Stromal cell of bone marrow (primary cell): ENCODE measurements at places on chromosomes 2 and 18.
A peak's percentile ranks its signal among the peaks of the same experiment; 100 is the strongest.

DNA sequence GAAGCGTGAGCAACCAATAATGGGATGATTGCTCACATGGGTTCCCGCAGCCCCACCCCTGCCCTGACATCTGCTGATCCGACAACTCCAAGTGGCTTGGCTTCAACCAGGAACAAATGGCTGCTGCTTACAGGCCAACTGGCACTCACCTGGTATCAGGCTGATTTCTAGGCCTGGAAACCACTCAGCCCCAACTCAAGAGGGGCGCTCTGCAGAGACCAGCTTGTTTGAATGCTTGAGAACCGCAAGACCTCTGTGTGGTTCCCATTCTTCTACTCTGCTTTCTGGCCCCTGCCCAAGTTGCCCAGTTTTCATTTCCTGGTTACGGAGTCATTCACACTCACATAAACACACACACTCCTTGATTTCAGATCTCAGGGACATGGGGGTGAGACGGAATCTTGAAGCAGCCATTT is 52.0 kb downstream of the TNP1 start:
- no peak for DNase-seq

DNA sequence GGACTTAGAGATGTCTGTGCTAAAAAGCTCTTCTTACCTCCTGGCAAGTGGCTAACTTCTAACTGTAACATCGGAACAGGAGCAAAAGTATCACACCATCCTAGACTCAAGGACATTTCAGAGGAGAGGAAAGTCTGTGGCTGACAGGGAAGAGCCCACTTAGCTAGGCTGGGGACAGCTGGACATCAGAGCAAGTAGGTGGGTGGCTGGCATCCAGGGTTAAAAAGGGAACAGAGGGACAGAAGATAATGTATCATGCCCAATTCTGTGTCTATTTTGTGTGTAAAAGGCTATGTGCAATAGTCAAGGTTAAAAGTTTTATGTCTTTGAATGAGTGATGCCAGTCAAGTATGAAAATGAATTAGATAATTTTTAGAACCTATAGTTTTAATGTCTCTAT is 216.4 kb downstream of the GCA start:
- no peak for DNase-seq

DNA sequence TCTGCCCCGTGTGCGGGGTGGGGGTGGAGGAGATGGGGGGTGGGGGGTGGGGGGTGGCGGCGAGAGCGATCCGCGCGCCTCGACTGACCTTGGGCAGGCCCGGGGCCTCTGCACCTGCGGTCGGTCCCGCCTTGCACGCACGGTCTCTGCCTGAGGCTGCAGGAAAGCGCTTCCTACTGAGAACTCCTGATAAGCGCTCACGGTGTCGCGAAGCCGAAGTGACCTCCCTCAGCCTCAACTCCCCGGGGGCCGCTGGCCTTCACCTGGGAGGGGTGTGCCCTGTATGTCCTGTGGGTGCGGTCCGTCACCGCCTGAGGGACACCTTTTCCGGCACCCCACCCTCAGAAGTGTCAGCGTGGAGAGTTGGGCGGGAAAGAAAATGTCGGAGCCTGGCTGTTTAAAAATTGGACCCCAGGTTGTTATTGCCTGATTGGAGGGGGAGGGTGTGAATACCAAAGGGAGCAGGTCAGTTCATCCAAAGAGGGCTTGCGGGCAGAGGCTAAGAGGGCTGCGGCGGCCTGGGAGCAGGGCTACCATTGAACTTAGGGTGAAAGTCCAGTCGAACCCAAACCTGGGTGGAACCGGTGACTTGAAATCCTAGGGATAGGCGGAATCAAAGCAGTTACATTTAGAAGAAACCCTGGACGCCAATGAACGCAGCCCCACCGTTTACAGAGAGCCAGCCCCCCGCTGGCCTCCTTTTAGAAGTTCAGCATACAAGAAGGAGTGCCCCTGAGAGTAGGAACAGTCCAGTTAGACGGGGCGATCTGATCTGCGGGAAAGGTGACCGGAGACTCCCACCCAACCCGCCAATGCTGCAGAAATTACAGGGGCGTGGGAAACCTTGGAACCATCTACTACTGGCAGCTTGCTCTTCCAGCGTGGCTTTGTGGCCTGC is 1.2 kb downstream of the MAL start:
- no peak for DNase-seq

DNA sequence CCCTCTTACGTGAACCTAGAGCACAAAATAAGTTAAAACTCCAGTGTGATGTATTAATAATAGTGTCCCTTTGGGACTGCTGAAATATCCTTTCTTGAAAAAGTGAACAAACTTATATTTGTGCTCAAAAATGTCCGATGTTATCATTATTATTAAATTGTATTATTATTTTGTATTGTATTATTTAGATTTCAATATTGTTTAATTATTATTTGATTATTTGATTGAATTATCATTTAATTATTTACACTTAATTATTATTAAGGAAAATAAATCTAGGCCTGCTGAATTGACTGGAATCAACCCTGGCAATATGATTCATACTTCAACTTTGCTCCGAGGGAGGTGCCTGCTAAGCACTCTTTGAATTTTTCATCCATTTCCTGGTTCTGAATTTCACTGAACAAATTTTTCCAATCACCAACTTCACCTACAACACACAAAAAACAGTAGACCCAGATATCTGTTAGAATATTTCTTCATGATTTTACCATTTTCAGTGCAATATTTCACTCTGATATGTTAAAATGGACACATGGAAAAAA is 10.9 kb upstream of the EIF2AK2 start:
- DNase-seq: no peak

GRCh38 chr2:126317790-126318431 is 338.0 kb upstream of the GYPC start:
- DNase-seq: peak; percentile 41

- no peak for DNase-seq
These were observed 80.8 kb downstream of the NXPH2 start for GRCh38 chr2:138699421-138699820.

DNA sequence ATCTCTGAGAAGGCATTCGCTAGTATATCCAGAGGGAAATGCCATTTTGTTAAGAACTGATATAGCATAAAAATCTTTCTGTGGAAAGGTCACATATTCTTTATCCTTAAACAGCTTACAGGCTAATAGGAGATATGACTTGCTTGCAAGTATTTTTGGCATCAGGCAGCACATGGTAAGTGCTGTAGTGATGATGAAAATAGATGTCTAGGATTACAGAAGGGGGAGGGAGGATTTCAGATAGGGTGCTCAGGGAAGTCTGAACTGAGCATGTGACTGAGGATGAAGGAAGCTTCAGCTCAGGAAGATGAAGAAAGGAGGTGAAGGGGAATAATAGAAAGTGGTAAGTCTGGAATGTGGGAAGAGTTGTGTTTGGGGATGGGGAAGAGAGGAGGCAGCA is 158.5 kb upstream of the NOSTRIN start:
- DNase-seq: no peak

GRCh38 chr2:218039171-218039570 is 29.9 kb upstream of the RUFY4 start:
- DNase-seq: no peak

GRCh38 chr18:35511833-35512232 is 14.1 kb upstream of the INO80C start:
- no peak for DNase-seq

GRCh38 chr2:15142069-15142689 is 419.0 kb downstream of the NBAS start:
- DNase-seq: no peak

DNA sequence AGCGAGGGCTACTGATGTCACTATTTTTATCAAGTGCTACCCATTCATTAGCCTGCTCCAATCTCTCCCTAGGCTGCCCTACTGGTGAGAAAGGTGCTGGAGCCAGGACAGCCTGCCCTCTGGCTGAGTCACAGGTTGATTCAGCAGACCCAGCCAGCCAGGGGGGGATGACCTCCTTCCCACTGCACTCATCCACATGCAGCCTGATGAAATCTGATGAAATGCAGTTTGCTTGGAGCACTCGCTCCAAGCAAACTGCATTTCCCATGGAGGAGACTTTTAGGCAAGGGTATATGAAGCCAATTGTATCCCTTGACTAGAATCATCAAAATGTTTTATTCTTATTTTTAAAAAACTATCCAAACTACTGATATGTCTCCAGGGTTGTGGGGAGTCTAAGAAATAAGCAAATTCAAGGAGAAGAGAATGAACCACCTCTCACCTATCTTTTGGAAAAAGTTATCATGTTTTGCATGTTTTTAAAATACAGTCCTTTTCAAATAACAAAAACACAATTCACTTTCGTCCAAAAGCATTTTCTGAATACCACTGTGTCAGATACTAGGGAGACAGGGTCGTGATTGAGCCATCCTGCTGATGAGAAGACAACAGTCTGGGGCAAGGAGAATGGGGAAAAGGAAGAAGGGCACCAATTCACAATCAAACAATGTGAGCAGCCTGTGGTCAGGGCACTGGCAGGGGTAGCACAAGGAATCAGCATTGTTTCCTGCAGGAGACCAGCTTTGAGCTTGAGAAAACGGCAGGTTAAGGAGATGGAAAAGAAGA is 128.3 kb downstream of the AFF3 start:
- peak; percentile 91 for DNase-seq

- no peak for DNase-seq
These were observed 17.1 kb upstream of the CAB39 start for GRCh38 chr2:230695551-230695950.

DNA sequence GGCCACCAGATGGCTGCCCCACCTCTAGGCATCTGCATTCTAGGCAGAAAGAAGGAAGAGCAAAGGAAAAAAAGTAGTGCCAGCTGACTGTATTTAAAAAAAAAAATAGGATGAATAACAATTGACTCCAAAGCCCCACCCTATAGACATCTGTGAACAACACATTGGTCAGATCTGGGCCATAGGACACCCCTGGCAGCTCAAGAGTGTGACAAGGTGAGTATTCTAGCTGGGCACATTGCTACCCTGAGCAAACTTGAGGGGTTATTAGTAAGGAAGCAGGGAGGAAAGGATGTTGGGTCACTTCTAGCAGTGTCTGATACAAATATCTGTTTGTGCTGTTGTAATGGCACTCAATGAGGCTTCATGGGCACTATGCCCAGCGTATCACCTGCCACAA is 58.6 kb upstream of the NPAS2 start:
- no peak for DNase-seq

GRCh38 chr18:47168913-47169312 is 7.3 kb downstream of the IER3IP1 start:
- no peak for DNase-seq

GRCh38 chr2:170177950-170178781 is at the start of gene MYO3B:
TSS of gene MYO3B (plus strand) at chr2:170178147. CDS start at chr2:170178288, 141 bp downstream.
- peak; percentile 40 for DNase-seq

DNA sequence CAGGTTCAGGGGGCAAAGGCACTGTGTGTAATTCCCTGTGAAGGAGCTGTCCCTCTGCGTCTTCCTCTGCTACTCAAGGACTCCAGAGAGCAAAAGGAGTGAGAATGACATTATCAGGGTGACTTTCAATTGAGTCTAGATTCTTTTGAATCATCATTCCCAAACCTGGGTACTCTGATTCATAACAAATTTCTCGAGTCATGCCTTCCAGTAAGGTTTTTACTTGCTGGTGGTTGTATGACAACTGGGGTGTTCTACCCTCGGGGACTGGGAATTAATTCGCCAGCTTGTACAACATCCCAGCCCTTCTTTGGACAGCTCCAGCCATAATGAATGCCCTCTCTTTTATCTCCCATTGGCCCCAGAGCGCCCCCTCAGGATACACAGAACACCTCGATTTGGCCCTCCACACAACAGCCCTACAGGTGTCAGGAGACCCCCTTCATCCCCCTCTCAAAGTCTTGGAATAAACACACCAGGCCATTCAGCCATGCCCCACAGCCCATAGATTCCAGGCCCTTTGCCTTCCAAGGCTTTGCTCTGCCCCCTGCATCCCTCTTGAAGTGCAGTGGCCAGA is 254.5 kb downstream of the KLHL29 start:
- no peak for DNase-seq

GRCh38 chr2:64913357-64913869 is 75.8 kb upstream of the SLC1A4 start:
- DNase-seq: no peak

DNA sequence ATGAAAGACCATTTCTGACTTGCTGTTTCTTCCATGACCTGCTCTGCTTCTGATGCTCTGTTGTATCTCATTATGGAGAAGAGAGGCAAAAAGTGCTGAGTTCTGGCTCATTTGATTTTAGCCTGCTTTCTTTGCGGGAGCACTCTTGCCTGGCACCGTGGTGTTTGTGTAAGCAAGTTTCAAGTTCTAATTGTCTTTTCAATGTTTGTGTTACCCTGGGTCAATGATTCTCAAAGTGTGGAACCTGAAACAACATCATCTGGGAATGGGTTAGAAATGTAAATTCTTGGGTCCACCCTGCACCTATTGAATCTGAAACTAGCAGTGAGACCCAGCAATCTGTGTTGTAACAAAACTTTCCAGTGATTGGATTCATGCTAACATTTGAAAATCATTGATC is 85.5 kb upstream of the STON1 start:
- no peak for DNase-seq
